Aorta (tissue), 5 donors: ENCODE measurements at places on chromosomes 13 and 19. TPM values are rescaled to one million over a fixed set of nuclear protein-coding genes. Genes with fewer than 3 reads are reported as not detected.

Gene CEP89
- 4.4 TPM for polyA plus RNA-seq

Gene CYTH2
- 76.6 TPM for polyA plus RNA-seq

DNA sequence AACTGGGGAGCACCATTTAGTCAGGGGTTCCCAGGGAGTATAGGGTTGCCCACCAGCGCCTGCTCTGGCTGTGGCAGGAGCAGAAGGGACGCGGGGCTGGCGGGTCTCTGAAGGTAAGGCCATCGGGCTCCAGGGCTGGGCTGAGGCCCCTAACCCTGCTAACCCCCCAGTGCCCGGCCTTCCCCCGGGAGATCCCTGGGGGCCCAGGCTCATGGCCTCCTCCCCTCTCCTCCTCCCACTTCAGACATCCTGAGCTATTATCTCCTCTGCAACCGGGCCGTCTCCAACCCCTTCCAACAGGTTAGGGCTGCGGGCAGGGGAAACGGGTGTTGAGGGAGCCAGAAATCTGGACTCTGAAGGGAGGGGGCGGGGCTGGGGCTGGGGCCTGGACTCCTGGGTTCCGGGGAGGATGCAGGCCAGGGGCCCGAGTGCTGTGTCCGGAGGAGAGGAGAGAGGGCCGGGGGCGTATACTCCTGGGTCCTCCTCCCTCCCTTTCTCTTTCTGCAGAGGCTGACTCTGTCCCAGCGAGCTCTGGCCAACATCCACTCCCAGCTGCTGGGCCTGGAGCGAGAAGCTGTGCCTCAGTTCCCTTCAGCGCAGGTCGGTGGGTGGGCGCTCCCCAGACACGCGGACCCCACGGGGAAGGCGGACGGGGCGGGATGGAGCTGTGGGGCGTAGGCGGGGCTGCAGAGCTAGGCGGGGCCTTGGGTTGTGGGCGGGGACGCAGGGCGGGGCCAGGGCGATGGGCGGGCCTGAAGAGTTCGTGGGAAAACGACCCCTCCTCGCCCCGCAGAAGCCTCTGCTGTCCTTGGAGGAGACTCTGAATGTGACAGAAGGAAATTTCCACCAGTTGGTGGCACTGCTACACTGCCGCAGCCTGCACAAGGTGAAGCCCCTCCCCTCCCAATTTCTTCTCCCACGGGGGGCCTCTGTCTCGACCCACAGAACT lies 15.3 kb downstream of the TTYH1 start:
- peak; percentile 68 for DNase-seq

GRCh38 chr13:92991692-92992091 lies 234.9 kb upstream of the GPC6 start:
- no peak for DNase-seq

DNA sequence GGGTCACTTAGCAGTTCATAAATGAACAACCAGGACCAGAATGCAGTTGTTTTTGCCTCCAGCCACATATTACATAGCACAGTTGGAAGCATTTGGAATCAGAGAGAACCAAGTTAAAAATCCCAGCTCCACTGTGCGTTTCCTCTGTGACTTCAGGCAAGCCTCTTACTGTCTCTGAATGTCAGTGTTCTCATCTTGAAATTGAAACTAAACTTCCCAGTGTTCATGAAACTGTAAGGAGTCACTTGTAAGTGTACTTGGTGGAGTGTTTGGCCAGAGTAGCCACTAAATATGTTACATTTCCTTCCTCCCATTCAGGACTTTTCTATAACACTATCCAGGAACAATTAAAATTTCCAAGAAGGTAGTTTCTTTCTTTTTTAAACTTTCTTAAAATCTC lies 276.8 kb downstream of the KCNRG start:
- no peak for DNase-seq

GRCh38 chr19:46508206-46508605 lies 12.5 kb upstream of the PNMA8B start:
- no peak for DNase-seq

- peak; percentile 55 for DNase-seq
Observed at GRCh38 chr13:113528101-113528812, 37.7 kb upstream of the DCUN1D2 start.
